ENCODE measurements at places on chromosomes 3 and 15.

DNA sequence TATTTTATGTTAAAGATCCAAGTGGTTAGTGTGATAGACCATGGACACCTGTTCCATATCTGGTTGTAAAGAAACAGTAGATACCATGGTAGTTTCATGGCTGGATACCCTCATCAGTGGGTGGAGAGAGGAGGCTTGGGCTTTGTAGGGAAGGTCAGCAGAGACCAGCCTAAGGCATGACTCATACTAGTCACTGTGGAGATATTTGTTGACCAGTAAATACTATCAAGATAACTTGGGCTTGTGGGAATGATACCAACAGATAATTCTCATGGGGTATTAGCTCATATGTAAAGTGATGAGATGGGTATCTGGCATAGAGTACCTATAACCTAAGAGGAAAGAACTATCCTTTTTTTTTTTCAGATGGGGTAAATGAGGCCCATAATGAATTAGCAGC, 354.5 kb downstream of the CACNA2D3 start:
- DNase-seq, result no peak

GRCh38 chr3:54180921-54181320, 58.6 kb downstream of the CACNA2D3 start:
- no peak for DNase-seq

DNA sequence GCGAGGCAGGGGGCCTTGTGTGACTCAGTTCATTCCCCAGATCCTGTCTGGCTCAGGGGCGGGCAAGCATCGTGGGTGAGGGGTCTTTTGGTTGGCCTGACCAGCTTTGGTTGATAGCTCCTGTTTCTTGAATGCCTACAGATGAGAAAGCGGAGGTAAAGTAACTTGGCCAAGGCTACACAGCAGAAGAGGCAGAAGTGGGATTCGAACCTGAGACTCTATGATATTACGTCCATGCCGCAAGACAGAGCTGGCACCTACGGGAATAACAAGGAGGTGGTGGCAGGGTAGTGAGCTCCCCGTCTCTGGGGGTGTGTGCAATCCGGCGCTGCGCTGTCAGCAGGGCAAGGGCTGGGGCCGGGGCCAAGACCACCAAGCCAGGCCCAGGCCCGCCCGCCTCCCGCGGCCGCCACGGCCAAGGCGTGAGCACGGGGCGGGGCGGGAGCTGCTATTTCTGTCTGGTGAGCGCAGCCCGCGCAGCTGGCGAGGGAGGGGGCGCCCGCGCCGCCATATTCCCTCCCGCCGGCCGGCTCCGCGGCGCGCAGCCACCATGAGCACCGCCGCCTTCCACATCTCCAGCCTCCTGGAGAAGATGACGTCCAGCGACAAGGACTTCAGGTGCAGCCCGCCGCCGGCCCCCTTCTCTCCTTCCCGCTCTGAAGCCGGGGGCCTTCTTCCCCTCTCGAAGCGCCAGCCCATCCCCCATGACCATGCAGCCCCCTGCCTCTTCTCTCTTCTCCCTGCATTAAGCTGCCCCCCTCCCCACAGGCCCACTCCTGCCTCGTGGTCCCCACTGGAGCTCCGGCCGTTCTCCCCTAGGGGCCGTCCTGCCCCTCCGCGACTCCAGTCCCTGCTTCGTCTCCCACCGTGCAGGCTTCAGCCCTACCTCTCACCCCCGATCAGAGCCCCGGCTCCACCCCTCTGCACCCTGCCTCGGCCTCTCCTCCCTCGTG, at the start of gene CAND2:
CAND2 (plus strand) TSS at position 510 of the 953 bp plus-strand sequence; CDS start at position 551, 41 bp downstream.
- peak; percentile 55 for DNase-seq

- DNase-seq, result peak; percentile 58
Measured at GRCh38 chr3:43198791-43199644, 87.3 kb upstream of the SNRK start.

- DNase-seq, result peak; percentile 85
Measured at GRCh38 chr3:123652342-123652984, 67.6 kb upstream of the HACD2 start.

GRCh38 chr15:96344706-96345559, 14.4 kb downstream of the NR2F2 start:
- DNase-seq, result no peak

- DNase-seq, result no peak
Measured at GRCh38 chr3:28907616-28908015, 373.3 kb upstream of the RBMS3 start.

DNA sequence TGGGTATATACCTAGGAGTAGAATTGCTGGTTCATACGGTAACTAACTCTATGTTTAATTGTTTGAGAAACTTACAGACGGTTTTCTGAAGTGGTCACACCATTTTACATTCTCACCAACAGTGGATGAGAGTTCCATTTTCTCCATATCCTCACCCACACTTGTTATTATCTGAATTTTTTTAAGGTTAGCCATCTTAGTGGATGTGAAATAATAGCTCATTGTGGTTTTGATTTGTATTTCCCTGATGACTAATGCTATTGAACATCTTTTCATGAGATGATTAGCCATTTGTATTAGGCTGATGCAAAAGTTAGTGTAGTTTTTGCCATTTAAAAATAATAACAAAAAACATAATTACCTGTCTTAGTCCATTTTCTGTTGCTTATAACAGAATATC, 18.6 kb downstream of the CSTA start:
- peak; percentile 8 for DNase-seq

GRCh38 chr15:72474912-72475628, 940 bp downstream of the ARIH1 start:
- DNase-seq, result peak; percentile 83

DNA sequence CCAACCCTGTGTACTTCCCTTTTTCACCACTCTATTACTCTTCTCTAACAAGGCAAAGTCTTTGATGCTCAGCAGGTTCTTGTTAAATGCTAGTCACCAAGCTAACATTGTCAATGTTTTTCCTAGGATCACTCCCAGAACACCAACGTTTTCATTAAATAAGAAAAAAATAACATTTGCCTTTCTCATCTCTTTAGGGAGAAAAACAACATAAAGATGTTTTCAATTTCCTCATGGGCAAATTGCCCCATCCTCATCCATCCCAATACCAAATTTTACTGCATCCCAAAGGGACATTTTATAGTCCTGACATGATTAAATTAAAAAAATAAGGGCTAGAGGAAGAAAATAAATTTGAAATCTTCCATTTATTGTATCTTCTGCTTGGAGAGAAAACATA, 106.5 kb downstream of the SUCNR1 start:
- DNase-seq, result peak; percentile 33
